CD4-positive, alpha-beta T cell treated with Interleukin-10 for 1 hour (primary cell): ENCODE measurements at places on chromosomes 5 and 9.

GRCh38 chr5:42828671-42829070, 17.0 kb upstream of the SELENOP start:
- no peak for DNase-seq

DNA sequence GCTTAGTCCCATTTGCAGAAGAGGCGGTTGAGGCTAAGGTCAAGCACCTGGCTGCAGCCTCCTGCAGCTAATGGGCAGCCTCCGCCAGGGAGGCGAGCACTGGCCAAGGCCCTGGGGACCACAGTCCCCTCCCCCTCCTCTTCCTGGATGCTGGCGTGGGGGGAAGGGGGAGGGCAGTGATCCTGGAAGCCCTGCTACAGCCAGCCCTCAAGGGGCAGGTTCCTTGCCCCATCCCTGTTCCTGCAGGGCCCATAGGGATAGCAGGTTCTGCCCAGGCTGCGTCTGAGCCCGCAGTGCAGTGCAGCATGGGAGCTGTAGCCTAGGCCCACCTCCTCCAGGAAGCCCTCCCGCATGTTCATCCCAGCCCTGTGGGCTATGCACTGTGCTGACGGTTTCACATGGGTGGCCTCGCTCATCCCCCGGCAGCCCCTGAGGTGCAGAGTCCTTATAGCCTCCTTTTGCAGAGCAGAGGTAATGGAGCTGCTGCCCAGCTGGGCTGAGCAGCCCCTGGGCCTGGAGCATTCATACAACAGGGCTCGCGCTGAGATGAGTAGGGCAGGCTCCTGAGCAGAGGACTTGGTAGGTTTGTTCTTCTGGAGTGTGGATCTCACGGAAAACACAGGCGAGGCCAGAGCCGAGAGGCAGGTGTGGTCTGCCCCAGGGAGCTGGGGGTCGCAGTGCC, 36.0 kb downstream of the KCNT1 start:
- no peak for DNase-seq

DNA sequence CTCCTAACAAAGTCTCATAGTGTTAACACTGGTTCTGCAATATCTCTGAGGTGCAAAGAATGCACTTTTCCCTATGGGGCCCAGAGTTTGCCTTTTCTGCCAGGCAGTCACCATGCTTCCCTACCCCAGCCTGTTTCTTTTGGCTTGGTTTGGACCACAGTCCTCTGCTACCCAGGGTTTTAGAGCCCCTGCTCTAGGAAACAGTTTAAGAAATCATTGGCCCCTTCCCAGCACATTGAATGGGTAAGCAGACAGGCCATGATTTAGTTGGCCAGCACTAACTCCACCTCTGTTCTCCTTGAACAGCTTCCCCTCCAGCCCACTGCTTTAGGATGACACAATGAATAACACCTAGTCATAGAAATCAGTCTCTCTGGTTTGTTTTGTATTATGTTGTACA, 73.2 kb downstream of the UBAP1 start:
- DNase-seq, result no peak

DNA sequence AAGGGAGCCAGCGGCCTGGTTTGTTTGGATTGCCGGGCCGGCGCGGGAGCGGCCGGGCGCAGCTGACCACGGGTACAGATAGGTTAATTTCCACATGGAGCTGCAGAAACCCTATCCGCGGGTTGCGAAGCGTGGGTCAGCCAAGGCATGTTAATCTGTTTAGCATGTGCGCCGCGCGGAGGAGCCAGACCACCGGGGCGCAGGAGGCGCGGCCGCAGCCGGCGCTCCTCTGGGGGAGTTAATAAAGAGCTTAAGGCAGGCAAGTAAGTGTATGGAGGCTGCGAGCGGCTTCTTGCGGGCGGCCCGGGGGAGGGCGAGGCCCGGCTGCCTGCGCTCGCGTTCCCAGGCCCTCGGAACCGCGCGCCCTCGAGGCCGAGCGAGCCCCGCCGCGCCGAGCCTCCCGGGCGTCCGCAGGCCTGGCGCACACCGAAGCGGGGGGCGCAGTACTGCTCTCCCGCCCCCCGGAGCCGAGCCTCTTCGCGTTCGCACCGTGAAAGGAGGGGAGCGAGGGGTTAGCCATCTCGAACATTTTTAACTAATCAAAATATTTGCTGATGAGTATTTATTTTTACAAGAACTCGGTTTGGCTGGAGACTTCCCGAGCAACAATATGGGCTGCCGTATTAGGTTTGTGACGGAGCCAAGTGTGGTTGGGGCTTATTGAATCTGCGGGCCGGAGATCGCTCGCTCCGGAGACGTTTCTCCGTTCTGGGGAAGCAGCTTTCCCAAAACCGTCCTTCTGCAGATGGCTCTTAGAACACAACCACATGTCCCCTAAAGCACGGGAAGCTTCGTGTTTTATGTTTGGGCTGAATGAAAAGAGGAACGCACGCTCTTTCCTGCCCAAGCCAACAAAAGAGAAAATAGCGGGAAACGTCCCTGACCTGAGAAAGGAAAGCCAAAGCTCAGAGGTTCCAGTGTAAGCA, 28.8 kb downstream of the FOXD1 start:
- no peak for DNase-seq

DNA sequence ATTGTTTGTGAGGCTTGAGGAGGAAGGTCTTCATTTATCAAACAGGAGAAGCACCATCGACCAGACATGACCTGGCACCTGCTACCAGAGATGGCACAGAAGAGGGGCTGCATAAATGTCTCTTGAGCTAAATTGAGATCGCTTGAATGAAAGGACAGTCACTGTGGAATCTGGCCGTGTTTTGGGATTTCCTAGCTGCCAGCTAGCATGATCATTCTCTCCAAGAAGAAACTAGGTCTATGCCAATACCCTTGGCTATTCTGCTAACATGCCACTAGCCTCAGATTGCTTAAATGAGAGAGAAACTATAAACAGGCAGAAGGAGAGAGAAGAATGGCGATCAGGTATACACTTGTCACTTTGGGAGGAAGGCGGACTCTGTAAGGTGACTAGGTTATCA, 249.3 kb downstream of the CRB2 start:
- DNase-seq, result no peak

DNA sequence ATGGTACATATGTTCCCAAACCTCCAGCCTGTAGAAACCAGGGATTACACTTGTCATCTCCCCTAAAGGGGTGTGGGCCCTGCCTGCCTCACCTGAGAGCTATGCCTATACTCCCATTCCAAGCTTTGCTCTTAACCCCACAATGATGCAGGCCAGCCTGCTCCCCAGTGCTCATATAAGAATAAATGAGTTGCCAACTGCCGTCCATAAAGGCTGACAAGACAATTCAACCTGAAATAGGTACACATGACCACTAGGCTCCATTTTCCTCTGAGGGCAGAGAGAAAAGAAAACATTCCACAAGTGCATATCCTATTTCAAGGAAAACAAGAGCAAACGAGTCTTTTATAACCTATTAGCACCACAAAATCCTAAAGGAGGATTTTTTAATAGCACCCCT, 28.4 kb downstream of the SKP1 start:
- DNase-seq, result no peak

GRCh38 chr5:139404484-139404840, 573 bp upstream of the SPATA24 start:
- no peak for DNase-seq

DNA sequence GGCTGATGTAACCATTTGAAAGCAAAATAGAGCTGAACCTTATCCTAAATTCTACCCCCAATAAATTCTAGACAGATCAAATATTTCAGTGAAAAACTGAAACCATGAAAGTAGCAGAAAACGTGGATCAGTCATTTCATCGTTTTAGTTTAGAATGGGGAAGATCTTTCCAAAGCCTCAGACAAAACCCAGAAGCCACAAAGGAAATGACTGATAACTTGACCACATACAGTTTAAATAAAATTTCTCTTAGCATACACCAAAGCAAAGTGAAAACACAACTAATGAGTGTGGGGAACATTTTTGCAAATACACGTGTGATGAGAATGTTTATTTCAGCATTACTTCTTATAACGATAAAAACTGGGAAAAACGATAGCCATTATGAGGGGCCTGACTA, 284.8 kb downstream of the ADGRV1 start:
- no peak for DNase-seq

DNA sequence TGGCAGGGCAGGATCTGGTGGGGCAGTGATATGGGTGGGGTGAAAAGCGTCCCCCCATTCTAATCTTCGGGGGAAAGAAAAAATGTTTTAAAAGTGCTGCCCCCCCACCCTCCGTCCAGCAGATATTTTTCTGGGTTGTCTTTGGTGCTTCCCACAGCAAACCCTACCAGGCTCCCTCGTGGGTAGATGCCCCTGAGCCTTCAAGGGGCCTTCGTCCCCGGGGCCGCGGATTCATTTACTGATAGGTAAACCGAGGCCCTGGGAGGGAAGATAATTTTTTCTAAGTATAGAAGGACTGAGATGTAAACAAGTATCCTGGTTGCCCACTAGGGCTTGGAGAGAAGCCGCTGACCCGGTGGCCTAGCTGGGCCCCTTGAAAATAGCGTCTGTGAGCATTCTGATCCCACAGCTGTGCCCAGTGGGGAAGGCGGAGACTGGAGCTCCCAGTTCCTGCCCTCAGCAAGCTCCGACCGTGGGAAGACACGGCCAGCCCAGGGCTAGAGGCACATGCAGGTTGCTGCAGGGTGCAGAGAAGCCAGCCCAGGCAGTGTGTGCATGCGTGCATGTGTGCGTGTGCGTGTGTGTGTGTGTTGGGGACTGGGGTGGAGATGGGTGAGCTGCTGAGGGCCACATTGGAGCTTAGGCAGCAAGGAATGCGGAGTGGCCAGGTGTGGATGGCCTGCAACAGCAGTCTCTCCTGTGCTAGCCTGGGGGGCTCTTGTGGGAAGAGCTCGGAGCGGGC, 6.0 kb upstream of the RXRA start:
- no peak for DNase-seq

GRCh38 chr5:57221049-57221568, 47.2 kb downstream of the GPBP1 start:
- DNase-seq, result peak; percentile 86

DNA sequence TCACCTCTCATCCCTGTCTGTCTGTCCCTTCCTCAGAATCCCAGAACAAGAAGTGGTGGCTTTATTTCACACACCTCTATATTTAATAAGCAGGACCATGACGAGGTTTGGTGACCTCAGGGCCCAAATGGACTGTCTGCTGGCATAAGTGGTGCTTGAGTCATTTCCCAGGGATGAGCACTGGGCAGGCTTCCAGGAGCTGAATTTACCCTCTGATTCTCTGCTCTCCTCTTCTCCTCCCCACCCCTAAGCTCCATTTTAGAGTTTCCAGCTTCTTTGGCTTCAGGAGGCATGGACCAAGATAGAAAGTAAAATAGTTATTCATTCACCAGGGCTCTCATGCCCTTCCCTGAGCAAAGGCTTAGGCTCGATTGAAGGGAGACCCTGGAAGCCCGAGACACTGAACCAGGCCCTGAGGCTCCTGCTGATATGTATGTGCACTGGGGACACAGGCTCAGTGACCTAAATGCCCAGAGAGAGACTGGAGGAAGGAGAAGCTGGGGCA, 69.1 kb downstream of the PPARGC1B start:
- no peak for DNase-seq

- DNase-seq, result no peak
Observed at GRCh38 chr5:83085106-83085505, 7.8 kb downstream of the XRCC4 start.

GRCh38 chr9:74728176-74728575, 159.5 kb downstream of the TRPM6 start:
- DNase-seq, result no peak

DNA sequence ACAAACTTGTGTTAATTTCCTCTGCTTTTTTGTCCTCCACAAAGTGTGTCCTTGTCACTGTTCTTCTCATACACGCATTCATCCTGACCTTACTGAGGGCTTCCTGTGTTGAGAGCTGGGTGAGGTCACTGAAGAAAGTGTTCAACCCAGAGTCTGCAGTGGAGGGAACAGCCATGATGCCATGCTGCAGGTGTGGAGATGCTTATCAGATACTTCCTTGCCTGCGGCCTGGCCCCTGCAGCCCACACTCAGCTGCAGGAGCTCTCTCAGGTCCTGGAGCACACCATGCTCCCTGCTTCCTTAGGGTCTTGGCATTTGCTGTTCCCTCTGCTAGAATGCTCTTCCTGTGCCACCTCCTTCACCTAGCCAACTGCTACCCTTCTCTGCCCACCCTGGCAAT, 108.1 kb upstream of the SPRY4 start:
- DNase-seq, result peak; percentile 73

- no peak for DNase-seq
Observed at GRCh38 chr5:139671096-139671841, 23.1 kb downstream of the CXXC5 start.

DNA sequence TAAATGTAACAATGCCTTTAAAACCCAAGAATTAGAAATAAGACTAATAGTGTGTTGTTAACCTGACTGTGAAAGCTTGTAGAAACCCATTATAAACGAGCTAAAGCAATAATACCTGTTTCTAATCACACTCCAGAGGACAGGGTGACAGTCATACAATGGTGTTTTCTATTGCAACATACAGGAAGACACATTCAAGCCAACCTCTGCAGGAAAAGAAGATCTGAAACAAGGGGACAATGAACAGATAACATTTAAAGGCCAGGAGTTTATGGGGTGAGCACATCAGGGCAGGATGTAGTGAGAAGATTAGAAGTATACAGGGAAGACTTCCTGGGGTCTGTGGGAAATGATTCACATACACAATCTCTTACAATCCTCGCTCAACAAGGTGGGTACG, 13.8 kb downstream of the BARHL1 start:
- DNase-seq, result no peak

DNA sequence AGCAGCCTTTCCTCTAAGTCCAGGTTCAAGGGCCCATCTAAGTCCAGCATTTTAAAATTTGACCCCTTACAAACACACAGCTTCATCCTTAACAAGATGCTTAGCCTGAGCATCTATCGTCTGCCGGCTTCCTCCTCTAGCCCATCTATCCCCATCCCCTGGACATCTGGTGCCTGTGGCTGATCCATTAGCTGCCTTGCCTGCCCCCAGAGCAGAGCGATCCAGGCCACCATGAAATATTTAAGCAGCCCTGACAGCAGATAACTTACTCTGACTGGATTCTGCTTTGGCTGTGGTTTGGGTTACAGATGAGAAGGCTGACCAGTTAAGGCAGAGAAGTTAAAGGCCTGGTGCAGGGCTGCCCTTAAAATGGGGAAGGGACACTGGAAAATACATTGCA, 30.9 kb upstream of the CPEB4 start:
- DNase-seq, result no peak

- DNase-seq, result no peak
Observed at GRCh38 chr9:125621170-125621569, 85.8 kb downstream of the MAPKAP1 start.

GRCh38 chr5:134938030-134938429, 29.7 kb upstream of the CATSPER3 start:
- DNase-seq, result no peak

- no peak for DNase-seq
Observed at GRCh38 chr9:90726215-90726614, 75.4 kb upstream of the SYK start.
